Fibroblast of skin of right biceps (primary cell): ENCODE measurements at places on chromosomes 12 and 14.
A peak's percentile ranks its signal among the peaks of the same experiment; 100 is the strongest.

DNA sequence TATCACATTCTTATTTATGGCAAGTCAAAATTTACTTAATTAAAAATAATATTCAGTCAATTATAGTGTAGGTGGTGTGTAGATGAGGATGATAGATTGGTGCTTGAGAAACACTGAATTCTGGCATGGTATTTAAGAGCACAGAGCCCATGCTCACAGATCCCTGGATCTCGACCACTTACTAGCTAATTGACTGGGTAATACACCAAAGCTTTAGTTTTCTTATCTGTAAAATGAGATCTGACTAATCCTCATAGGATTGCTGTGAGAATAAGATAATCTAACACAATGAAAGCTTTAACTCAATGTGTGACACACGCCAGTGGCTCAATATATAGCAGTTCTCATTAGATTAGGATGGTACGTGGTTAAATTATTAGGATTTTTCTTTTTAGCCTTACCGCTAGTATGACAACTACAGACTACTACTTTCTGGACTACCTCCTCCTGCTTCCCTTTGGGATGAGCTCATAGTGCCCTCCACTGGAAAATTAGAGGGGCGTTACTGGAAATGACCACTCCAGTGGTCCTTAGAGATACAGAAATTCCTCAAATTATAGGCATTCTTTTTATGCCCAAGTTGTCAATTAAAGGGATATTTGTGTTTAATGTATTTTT, 482.8 kb upstream of the TBX3 start:
- peak; percentile 49 for DNase-seq

DNA sequence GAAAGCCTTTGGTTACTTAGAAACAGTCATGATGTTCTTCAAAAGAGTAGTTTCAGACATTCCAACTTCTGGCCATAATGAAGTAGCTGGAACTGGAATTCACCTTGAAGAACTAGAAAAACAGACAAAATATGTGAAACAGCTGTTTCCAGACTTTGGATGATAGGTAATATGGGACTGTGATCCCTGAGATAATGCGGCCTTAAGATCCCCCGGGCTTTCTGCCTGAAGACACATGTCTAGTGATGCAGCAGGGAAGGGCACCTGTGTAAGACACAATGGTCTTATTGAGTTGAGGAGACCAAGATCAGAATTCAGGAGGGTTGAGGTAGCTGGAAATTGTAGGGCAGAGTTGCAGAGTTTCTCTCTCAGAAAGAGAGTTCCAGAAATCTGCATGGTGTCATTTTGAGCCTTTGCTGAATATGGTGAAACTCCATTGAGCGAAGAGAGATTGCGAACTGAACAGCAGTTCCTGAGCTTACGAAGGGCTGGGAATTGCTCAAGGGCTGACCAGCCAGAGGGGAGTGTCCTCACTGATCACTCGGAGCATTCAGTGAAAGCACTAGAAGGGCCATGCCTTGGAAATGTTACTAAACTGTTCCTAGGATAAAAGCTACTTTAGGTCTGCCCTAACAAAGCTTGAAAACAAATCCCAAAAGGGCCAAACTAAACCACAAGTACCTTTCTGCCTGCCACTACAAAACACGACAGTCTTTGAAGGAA, 41.7 kb upstream of the FRS2 start:
- DNase-seq = no peak

GRCh38 chr12:66244446-66244845, 55.4 kb downstream of the IRAK3 start:
- no peak for DNase-seq

DNA sequence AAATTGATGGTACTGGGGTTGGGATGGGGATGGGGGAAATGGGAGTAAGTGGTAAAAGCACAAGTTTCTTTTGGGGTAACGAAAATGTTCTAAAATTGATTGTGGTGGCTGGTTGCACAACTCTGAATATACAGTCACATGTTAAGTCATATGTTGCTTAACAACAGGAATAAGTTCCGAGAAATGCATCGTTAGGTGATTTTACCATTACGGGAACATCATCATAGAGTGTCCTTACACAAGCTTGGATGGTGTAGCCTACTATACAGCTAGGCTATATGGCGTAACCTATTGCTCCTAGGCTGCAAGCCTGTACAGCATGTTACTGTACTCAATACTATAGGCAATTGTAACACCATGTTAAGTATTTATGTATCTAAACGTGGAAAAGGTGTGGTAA, 31.0 kb downstream of the ITGA7 start:
- no peak for DNase-seq

DNA sequence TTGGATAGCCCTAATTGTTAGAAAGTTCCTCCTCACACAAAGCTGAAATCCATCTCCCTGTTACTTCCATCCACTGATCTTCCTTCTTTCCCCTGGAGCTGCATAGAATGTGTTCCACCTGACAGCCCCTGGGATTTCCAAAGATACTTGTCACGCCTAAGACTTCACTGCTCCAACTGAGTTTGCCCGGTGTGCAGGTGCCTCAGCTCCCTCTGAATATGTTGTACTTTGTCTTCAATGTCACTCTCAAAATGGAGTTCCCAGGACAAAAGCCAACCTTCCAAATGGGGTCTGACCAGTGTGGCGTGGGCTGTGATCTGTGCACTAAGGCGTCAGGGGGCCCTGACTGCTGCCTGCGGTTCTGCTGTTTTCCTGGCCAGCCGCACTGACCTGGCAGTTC, 42.8 kb downstream of the CACNA2D4 start:
- no peak for DNase-seq

GRCh38 chr12:121845701-121846100, 13.0 kb downstream of the HPD start:
- no peak for DNase-seq
